Gastrocnemius medialis (tissue), 4 donors: ENCODE measurements at places on chromosomes 4 and X. TPM values are rescaled to one million over a fixed set of nuclear protein-coding genes. Genes with fewer than 3 reads are reported as not detected.
A peak's percentile ranks its signal among the peaks of the same experiment; 100 is the strongest.

Gene RS1
- not detected for total RNA-seq

Gene GAGE12E
- not detected for total RNA-seq

Gene FAM53A
- total RNA-seq: 2.7 TPM

Gene SNCA
- not detected for total RNA-seq

Gene FSTL5
- not detected for total RNA-seq

Gene C4orf50
- total RNA-seq: not detected

Gene PPP1R2C
- not detected for total RNA-seq

- H3K4me1 ChIP-seq: no peaks in the 10 kb centered on the region
- no peaks in the 10 kb centered on the region for H3K36me3 ChIP-seq
- no peaks in the 10 kb centered on the region for H3K27me3 ChIP-seq
- H3K4me3 ChIP-seq: no peak overlapping the region
Measured at GRCh38 chr4:97656044-97656720, 487.1 kb downstream of the STPG2 start.

GRCh38 chr4:74114234-74114633 lies 15.2 kb upstream of the CXCL2 start:
- no peaks in the 10 kb centered on the region for H3K27me3 ChIP-seq
- no peak for DNase-seq
- no peaks in the 10 kb centered on the region for H3K36me3 ChIP-seq
- H3K27ac ChIP-seq: no peak overlapping the region
- no peak overlapping the region for H3K4me3 ChIP-seq
- H3K4me1 ChIP-seq: no peaks in the 10 kb centered on the region

DNA sequence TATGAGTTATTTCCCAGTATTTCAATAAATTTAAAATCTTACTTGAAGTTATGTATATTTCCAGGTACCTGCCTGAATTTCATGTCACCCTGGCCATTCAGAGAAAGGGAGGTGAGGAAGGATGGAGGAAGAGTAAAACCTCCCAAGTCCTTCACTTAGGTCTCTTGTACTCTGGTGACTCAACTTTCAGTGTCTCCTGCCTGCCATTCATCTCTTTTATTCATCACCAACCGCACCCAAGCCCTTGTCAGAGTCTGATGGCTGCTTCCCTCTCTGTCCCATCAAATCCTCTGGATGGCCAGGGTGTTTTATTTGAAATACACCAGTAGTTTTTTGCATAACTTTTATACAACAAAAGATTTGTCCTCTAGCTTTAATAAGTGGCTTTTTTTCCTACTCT lies 17.8 kb downstream of the TMPRSS11E start:
- H3K27ac ChIP-seq: no peak overlapping the region
- H3K36me3 ChIP-seq: no peaks in the 10 kb centered on the region
- H3K4me3 ChIP-seq: no peak overlapping the region
- no peaks in the 10 kb centered on the region for H3K27me3 ChIP-seq

- H3K36me3 ChIP-seq: no peaks in the 10 kb centered on the region
- no peaks in the 10 kb centered on the region for H3K4me1 ChIP-seq
- H3K4me3 ChIP-seq: no peak overlapping the region
- no peak for DNase-seq
Measured at GRCh38 chr4:28225689-28226353, 1365.2 kb downstream of the STIM2 start.

GRCh38 chr4:11817088-11817487 lies 388.4 kb upstream of the HS3ST1 start:
- no peak for DNase-seq
- H3K36me3 ChIP-seq: no peaks in the 10 kb centered on the region
- no peaks in the 10 kb centered on the region for H3K4me1 ChIP-seq

GRCh38 chr4:81081156-81081555 lies 50.6 kb downstream of the BMP3 start:
- no peaks in the 10 kb centered on the region for H3K27me3 ChIP-seq
- H3K36me3 ChIP-seq: no peaks in the 10 kb centered on the region
- DNase-seq: no peak
- no peaks in the 10 kb centered on the region for H3K4me1 ChIP-seq
- no peak overlapping the region for H3K27ac ChIP-seq
- no peak overlapping the region for H3K4me3 ChIP-seq

DNA sequence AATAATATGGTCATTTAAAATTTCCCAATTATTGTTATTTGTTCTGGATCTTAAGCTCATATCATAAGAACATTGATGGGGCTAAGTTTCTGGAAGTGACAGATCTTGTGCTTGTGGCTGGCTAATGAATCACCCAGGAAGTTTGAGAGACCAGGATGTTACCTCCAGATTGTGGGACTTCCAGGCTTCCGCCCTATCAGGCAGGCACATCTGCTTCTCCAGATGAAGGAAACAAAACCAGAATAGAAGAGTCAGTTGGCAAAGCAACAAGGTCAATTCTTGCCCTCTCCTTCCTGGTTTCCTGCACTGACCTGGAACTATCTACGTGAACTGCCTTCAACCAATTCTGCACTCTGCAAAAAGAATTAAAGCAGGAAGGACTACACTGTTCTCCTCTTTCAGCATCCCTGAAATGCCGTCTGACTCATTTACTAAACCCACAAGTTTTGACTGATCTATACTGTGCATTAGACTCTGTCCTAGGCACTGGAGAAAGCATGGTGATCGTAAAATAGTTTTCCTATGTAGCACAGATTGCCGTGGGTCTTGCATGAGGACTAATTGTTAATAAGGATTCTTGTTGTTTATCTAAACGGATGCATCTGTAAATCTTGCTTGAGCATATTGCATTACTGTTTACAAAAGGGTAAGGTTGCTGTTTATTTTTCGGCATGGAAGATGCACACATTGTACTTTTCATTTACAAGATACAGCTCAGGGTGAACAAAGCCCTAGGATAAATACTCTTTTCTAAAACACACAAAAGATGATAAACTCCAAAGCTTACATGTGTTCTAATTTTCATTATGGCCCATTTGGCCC lies 74.6 kb downstream of the AMELX start:
- H3K4me3 ChIP-seq: no peak overlapping the region
- H3K4me1 ChIP-seq: no peaks in the 10 kb centered on the region
- DNase-seq: no peak
- H3K27me3 ChIP-seq: no peaks in the 10 kb centered on the region
- peak overlapping the region; percentile 57 for H3K27ac ChIP-seq

- no peaks in the 10 kb centered on the region for H3K27me3 ChIP-seq
- no peaks in the 10 kb centered on the region for H3K36me3 ChIP-seq
- peak overlapping the region; percentile 34 for H3K27ac ChIP-seq
- peak; percentile 30 for DNase-seq
Measured at GRCh38 chr4:7960017-7960789, 20.5 kb upstream of the AFAP1 start.

- H3K4me1 ChIP-seq: peaks cover 13% of the 10 kb centered on the region
- peaks cover 15% of the 10 kb centered on the region for H3K36me3 ChIP-seq
- H3K27me3 ChIP-seq: no peaks in the 10 kb centered on the region
- DNase-seq: no peak
Measured at GRCh38 chr4:41611881-41612871, 74.2 kb downstream of the LIMCH1 start.

DNA sequence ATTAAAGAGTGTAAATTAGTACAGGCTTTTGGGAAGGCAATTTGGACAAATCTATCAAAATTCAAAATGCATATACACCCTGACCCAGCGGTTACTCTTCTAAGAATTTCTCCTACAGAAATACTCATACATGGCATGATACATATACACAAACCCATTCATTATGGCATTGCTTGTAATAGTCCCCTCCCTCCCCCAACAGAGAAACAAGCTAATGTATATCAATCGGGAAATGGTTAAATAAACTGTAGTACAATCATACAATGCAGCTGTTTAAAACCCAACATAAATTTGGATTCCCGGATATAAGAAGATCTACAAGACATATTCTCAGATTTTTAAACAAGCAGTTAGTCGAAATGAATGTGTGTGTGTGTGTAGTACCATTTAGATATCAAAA lies 808 bp downstream of the HUWE1 start:
- no peaks in the 10 kb centered on the region for H3K36me3 ChIP-seq
- peak overlapping the region; percentile 95 for H3K27ac ChIP-seq
- H3K4me1 ChIP-seq: no peaks in the 10 kb centered on the region
- no peak for DNase-seq
- peak overlapping the region; percentile 82 for H3K4me3 ChIP-seq

GRCh38 chr4:181013162-181013561 lies 1230.0 kb upstream of the TENM3 start:
- H3K4me3 ChIP-seq: no peak overlapping the region
- DNase-seq: no peak
- no peak overlapping the region for H3K27ac ChIP-seq
- no peaks in the 10 kb centered on the region for H3K4me1 ChIP-seq
- H3K27me3 ChIP-seq: no peaks in the 10 kb centered on the region

GRCh38 chr4:63729519-63729918 lies 679.7 kb downstream of the TECRL start:
- no peak overlapping the region for H3K27ac ChIP-seq
- H3K4me3 ChIP-seq: no peak overlapping the region
- no peaks in the 10 kb centered on the region for H3K27me3 ChIP-seq
- H3K4me1 ChIP-seq: no peaks in the 10 kb centered on the region
- no peaks in the 10 kb centered on the region for H3K36me3 ChIP-seq
- no peak for DNase-seq

DNA sequence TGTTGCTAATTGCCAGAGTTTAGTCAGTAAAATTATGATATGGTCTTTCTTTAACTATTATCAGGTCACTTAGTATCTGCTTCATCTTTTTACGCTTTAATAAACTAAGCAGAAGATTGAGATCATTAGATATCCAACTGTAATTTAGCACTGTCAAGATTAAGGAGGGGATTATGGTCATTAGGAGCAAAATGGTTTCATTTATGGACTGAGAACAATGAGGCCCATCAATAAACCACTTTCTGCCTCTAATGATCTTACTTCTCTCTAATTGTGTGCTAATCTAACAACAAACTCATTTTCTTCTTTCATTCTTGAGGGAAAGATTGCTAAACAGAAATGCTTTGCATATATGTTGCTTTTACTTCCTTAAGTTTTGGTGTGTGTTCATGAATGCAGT lies 340.4 kb downstream of the RPA4 start:
- H3K4me1 ChIP-seq: no peaks in the 10 kb centered on the region
- H3K27me3 ChIP-seq: no peaks in the 10 kb centered on the region
- no peaks in the 10 kb centered on the region for H3K36me3 ChIP-seq
- H3K4me3 ChIP-seq: no peak overlapping the region
- no peak for DNase-seq

- no peak for DNase-seq
- no peak overlapping the region for H3K27ac ChIP-seq
- no peaks in the 10 kb centered on the region for H3K36me3 ChIP-seq
Measured at GRCh38 chrX:22118161-22118830, 86.2 kb downstream of the PHEX start.

- H3K36me3 ChIP-seq: no peaks in the 10 kb centered on the region
- no peaks in the 10 kb centered on the region for H3K4me1 ChIP-seq
- no peaks in the 10 kb centered on the region for H3K27me3 ChIP-seq
- no peak overlapping the region for H3K4me3 ChIP-seq
- H3K27ac ChIP-seq: no peak overlapping the region
Measured at GRCh38 chr4:174654634-174655033, 132.3 kb upstream of the HPGD start.

DNA sequence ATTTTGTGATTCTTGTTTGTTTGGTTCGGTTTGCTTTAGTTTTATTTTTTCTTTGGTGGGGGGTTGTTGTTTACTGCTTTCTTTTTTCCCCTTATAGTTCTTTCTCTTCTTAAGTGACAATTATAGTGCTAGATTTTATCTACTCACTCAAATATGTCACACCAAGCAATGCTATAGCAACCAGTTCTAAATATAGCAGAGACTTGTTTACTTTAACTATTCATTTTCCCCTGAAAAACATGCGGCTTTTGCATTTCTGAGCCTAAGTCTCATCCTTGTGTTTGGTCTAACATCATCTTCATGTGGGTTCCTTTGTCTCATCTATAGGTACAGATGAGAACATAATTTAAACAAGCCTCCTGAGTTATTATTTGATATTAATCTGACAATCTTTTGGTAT lies 676.6 kb downstream of the FAT4 start:
- no peaks in the 10 kb centered on the region for H3K4me1 ChIP-seq
- no peaks in the 10 kb centered on the region for H3K36me3 ChIP-seq
- no peaks in the 10 kb centered on the region for H3K27me3 ChIP-seq
- no peak overlapping the region for H3K4me3 ChIP-seq
- no peak for DNase-seq

DNA sequence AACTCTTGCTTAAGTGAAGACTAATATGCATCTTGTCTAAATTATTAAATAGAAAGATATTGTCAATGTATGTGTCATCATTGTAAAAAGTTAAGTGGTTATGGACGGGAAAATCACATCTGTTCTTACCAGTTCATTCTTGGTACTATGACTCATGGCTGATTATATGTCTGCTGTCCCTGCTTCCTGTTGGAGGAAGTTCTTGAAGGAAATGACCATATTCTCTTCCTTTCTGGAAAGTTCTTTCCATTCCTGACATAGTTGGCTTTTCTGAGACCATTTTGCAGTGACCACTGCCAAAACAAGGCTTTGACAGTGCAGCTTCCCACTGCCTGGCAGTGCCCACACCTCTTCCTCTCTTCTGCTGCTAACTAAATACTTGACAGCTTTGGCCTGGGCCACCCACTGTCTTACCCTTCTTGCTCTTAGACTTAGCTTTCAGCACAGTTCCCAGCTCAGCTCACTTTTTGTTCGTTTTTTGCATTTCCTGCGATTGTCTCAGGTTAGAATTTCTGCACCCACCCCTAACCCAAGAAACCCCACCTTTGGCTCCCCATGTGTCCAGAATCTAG lies 13.2 kb upstream of the CLDN24 start:
- H3K27ac ChIP-seq: no peak overlapping the region
- no peaks in the 10 kb centered on the region for H3K27me3 ChIP-seq
- no peaks in the 10 kb centered on the region for H3K4me1 ChIP-seq
- H3K36me3 ChIP-seq: no peaks in the 10 kb centered on the region

DNA sequence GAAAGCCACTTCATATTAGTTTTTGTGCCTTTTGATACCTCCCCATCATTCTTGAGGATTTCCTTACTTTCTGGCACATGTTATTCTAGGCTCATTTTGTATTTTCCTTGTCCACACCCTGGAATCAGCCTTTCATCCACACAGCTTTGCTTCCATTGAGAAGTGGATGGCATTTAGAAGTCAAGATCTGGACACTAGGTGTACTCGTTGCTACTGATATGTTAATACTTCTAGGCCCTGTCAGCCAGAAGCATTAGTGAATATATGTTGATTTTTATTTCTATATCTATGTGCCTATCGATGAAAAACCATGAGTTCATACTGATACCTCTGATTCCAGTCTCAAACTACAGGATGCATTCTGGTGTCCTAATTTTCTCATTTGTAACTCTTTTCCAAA lies 73.2 kb downstream of the ARHGAP24 start:
- no peak overlapping the region for H3K27ac ChIP-seq
- DNase-seq: no peak
- H3K27me3 ChIP-seq: no peaks in the 10 kb centered on the region
- no peaks in the 10 kb centered on the region for H3K36me3 ChIP-seq
- no peaks in the 10 kb centered on the region for H3K4me1 ChIP-seq

GRCh38 chr4:125003840-125004239 lies 291.3 kb upstream of the ANKRD50 start:
- no peak overlapping the region for H3K27ac ChIP-seq
- DNase-seq: no peak
- no peak overlapping the region for H3K4me3 ChIP-seq
- H3K27me3 ChIP-seq: no peaks in the 10 kb centered on the region
- no peaks in the 10 kb centered on the region for H3K36me3 ChIP-seq

GRCh38 chr4:46922205-46922604 lies 13.2 kb upstream of the COX7B2 start:
- H3K36me3 ChIP-seq: no peaks in the 10 kb centered on the region
- no peak for DNase-seq
- no peak overlapping the region for H3K4me3 ChIP-seq
- no peaks in the 10 kb centered on the region for H3K27me3 ChIP-seq
- no peak overlapping the region for H3K27ac ChIP-seq
